Osteocyte (in vitro differentiated cells): ENCODE measurements at places on chromosomes 3 and 15. TPM values are rescaled to one million over a fixed set of nuclear protein-coding genes. Genes with fewer than 3 reads are reported as not detected.

AP3B2 gene
- 0.51 TPM in 1 of 2 replicates, not detected in the other for total RNA-seq

ETV5 gene
- 58.4 and 63.6 TPM in 2 replicates for total RNA-seq

C3orf20 gene
- total RNA-seq: not detected in 2 replicates

PRSS50 gene
- total RNA-seq: not detected in 2 replicates

XIRP1 gene
- total RNA-seq: not detected in 2 replicates

BTLA gene
- total RNA-seq: not detected in 2 replicates

GRCh38 chr3:133041524-133041829, 3.3 kb downstream of the TMEM108 start:
- DNase-seq: no peak
- H3K4me3 ChIP-seq: no peak overlapping the region
- H3K27me3 ChIP-seq: peaks cover 33% of the 10 kb centered on the region
- H3K36me3 ChIP-seq: no peaks in the 10 kb centered on the region

- no peaks in the 10 kb centered on the region for H3K36me3 ChIP-seq
- no peak overlapping the region for H3K27ac ChIP-seq
- peaks cover 76% of the 10 kb centered on the region for H3K27me3 ChIP-seq
- no peak for DNase-seq
- no peak overlapping the region for H3K4me3 ChIP-seq
Measured at GRCh38 chr15:33304924-33305323, 5.8 kb upstream of the RYR3 start.

- peaks cover 44% of the 10 kb centered on the region for H3K4me1 ChIP-seq
- H3K27me3 ChIP-seq: no peaks in the 10 kb centered on the region
- H3K4me3 ChIP-seq: peak overlapping the region; percentile 93
- H3K36me3 ChIP-seq: peaks cover 12% of the 10 kb centered on the region
- H3K27ac ChIP-seq: peak overlapping the region; percentile 96
- no peak for DNase-seq
Measured at GRCh38 chr15:49621887-49622286, 1.0 kb downstream of the DTWD1 start.

DNA sequence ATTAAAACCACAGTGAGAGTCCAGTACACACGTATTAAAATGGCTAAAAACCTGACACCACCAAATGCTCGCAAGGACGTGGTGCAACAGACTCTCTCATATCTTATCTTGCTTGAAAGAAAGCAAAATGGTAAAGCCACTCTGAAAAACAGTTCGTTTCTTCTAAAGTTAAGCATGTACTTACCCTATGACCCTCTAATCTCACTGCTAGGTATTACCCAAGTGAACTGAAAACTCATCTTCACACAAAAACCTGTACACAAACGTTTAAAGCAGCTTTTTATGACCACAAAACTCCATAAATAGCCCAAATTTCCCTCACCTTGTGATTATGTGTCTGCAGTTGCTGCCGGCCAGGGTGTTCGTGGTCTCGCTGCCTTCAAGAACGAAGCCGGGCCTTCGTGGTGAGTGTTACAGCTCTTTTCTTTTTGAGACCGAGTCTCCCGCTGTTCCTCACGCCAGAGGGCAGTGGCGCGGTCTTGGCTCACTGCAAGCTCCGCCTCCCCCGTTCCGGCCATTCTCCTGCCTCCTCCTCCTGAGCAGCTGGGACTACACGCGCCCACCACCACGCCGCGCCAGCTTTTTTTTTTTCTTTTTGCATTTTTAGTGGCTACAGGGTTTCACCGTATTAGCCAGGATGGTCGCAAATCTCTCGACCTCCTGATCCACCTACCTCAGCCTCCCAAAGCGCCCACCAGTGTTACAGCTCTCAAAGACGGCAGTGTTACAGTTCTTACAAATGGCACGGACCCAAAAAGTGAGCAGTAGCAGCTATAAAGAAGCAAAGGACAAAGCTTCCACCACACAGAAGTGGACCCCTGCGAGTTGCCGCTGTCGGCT, 165.4 kb downstream of the TJP1 start:
- peaks cover 3% of the 10 kb centered on the region for H3K27me3 ChIP-seq
- H3K27ac ChIP-seq: peak overlapping the region; percentile 75
- peaks cover 8% of the 10 kb centered on the region for H3K4me1 ChIP-seq
- H3K36me3 ChIP-seq: no peaks in the 10 kb centered on the region
- peak; percentile 91 for DNase-seq
- H3K4me3 ChIP-seq: peak overlapping the region; percentile 81

DNA sequence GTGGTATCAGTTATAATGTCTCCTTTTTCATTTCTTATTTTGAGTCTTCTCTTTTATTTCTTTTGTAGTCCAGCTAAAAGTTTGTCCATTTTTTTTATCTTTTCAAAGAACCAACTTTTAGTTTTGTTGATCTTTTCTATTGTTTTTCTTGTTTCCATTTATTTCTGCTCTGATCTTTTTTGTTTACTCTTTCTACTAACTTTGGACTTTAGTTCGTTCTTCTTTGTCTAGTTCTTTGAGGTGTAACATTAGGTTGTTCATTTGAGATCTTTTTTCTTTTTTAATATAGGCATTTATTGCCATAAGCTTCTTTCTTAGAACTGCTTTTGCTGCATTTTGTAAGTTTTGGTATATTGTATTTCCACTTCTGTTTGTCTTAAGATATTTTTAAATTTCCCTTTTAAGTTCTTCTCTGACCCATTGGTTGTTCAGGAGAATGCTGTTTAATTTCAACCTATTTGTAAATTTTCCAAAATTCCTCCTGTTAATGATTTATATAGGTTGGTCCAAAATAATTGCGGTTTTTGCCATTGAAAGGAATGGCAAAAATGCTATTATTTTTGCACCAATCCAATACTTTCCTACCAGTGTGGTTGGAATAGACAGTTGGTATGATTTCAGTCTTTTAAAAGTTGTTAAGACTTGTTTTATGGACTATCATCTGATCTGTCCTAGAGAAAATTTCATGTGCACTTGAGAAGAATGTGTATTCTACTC, 51.2 kb downstream of the KAT2B start:
- H3K27ac ChIP-seq: no peak overlapping the region
- no peak overlapping the region for H3K4me3 ChIP-seq
- peaks cover 6% of the 10 kb centered on the region for H3K4me1 ChIP-seq
- no peak for DNase-seq

- no peak overlapping the region for H3K27ac ChIP-seq
- H3K36me3 ChIP-seq: no peaks in the 10 kb centered on the region
- H3K4me3 ChIP-seq: no peak overlapping the region
- peaks cover 4% of the 10 kb centered on the region for H3K4me1 ChIP-seq
Measured at GRCh38 chr3:104521606-104522336, 844.9 kb upstream of the ALCAM start.

- no peaks in the 10 kb centered on the region for H3K36me3 ChIP-seq
- no peaks in the 10 kb centered on the region for H3K27me3 ChIP-seq
- DNase-seq: peak; percentile 53
- no peak overlapping the region for H3K4me3 ChIP-seq
- H3K4me1 ChIP-seq: no peaks in the 10 kb centered on the region
- no peak overlapping the region for H3K27ac ChIP-seq
Measured at GRCh38 chr3:135752851-135753250, 212.7 kb upstream of the PPP2R3A start.

DNA sequence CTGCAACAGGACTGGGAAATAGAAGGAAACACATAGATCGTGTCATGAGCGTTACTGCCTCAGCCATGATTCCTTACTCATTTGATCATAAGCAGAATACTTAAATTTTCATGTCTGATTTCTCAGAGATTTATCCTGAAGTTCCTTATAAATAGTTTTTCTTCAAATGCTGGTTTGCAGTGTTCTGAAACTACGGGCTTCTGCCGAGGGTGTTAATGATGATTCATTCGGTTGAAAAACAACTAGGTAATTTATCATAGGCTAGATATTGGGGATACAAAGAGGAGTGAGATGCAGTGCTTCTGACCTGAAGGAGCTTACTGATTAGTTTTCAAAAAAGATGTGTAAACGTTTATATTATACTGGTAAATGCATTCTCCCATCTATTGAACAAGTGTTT, 428.9 kb downstream of the NLGN1 start:
- no peaks in the 10 kb centered on the region for H3K27me3 ChIP-seq
- H3K4me3 ChIP-seq: no peak overlapping the region
- H3K27ac ChIP-seq: no peak overlapping the region
- H3K4me1 ChIP-seq: peaks cover 5% of the 10 kb centered on the region

- no peak overlapping the region for H3K27ac ChIP-seq
- H3K4me3 ChIP-seq: no peak overlapping the region
- H3K4me1 ChIP-seq: peaks cover 17% of the 10 kb centered on the region
- DNase-seq: no peak
- peaks cover 29% of the 10 kb centered on the region for H3K27me3 ChIP-seq
Measured at GRCh38 chr3:14305324-14305723, 97.1 kb upstream of the SLC6A6 start.

DNA sequence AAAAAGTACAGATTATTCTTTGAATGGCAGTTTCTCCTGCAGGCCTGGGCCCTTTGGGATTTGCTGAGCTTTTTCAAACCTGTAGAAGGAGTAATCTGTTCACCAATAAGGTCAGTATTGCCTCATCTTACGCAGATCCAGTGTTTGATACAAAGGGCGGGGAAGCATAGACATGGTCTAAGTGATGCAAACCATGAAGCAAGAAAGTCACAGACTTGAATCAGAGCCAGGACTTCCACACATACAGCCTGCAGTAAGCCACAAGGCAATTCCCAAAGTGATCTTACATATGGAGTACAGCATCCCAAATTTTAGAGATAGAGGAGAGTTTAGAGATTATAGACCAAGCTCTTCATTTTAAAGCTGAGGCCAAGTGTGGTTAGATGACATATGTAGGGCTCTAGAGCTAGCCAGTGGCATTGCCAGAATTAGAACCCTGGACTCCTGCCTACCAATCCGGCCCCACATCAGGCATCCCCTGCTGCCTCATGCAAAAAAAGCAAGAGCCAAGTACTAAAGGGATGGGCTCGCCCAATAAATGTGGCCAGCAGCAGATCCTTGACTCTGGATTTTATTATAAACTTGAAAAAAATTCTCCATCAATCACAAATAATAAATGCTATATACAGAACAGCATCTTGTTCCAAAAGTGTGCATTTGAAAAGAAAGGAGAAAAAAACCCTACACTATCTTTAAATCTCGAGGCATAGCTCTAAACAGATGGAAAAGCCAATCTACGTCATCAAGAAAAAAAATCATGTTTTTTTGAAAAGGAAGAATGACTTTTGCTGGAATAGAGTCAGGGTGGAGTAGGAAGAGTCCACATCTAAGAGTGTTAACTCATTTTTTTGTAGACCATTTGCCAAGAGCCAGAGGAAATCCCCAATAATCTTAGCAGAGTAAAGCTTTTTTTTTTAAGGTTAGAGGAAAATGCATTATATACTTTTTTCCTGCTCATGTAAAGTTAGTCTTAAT, 24.0 kb downstream of the ABI3BP start:
- H3K4me1 ChIP-seq: peaks cover 40% of the 10 kb centered on the region
- DNase-seq: no peak
- H3K36me3 ChIP-seq: peaks cover 2% of the 10 kb centered on the region
- no peaks in the 10 kb centered on the region for H3K27me3 ChIP-seq
- H3K4me3 ChIP-seq: no peak overlapping the region

DNA sequence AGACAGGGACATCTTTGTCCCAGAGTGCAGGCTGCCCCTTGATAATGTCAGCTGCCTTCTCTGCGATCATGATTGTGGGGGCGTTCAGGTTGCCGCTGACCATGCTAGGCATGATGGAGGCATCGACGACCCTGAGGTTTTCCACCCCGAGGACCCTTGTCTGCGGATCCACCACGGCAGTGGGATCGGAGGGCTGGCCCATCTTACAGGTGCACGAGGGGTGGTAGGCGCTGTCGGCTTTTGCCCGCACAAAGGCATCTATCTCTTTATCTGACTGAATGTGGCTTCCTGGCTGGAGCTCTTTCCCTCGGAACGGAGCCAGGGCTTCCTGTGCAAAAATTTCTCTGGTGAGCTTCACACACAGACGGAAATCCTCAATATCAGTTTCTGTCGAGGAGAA, 28.4 kb downstream of the CHDH start:
- H3K36me3 ChIP-seq: no peaks in the 10 kb centered on the region
- no peak overlapping the region for H3K27ac ChIP-seq
- no peak overlapping the region for H3K4me3 ChIP-seq
- DNase-seq: peak; percentile 80
- H3K4me1 ChIP-seq: no peaks in the 10 kb centered on the region

DNA sequence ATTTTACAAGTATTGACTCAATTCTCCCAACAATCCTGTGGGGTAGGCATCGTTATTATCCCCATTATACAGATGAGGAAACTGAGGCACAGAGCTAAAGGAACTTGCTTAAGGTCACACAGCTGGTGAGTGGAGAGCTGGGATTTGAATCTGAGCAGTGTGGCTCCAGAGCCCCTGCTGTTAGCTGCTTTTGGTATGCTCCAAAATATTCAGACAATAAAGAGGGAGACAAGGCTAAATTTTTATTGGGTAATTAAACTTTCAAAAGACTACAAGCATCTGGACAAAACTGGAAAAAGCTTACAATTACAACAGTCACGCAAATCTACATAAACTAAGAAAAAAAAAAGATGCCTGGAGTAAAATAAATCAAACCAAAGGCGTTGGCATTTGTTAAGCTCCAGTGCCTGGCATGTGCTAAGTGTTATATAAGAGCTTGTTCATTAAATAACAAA, 27.7 kb downstream of the CCDC13 start:
- DNase-seq: no peak
- H3K4me1 ChIP-seq: peaks cover 17% of the 10 kb centered on the region
- no peak overlapping the region for H3K4me3 ChIP-seq
- no peaks in the 10 kb centered on the region for H3K36me3 ChIP-seq
- H3K27ac ChIP-seq: no peak overlapping the region

- peaks cover 37% of the 10 kb centered on the region for H3K36me3 ChIP-seq
- H3K4me3 ChIP-seq: no peak overlapping the region
- no peak overlapping the region for H3K27ac ChIP-seq
- peaks cover 27% of the 10 kb centered on the region for H3K4me1 ChIP-seq
- DNase-seq: no peak
Measured at GRCh38 chr3:140521751-140522445, 156.0 kb upstream of the TRIM42 start.

- no peaks in the 10 kb centered on the region for H3K36me3 ChIP-seq
- no peak overlapping the region for H3K4me3 ChIP-seq
- no peak overlapping the region for H3K27ac ChIP-seq
- H3K27me3 ChIP-seq: peaks cover 4% of the 10 kb centered on the region
Measured at GRCh38 chr3:176328666-176329065, 868.6 kb downstream of the TBL1XR1 start.

DNA sequence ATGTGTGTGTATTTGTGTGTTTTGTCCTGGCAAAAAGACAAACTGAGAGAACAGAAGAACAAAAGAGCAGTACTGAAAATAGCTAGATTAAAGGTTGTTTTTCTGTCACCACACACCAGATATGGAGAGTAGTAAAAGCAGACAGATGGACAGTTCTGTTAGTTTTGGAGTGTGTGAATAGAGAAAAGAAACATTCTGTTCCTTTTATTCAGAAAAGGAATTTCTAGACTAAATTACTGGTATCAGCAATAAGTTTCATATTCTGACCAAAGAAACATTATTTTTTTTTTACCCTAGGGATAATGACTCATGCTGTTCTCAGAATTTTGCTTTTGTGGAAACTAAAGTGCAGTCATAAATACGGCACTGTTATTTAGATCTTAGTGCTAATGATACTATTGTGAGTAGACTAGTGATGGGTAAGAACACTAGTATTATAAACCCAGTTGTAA, 32.9 kb downstream of the PIK3CA start:
- peaks cover 39% of the 10 kb centered on the region for H3K4me1 ChIP-seq
- H3K4me3 ChIP-seq: peak overlapping the region; percentile 28
- no peak for DNase-seq
